ENCODE measurements at places on chromosomes 12 and 14.

- no peak for DNase-seq
Measured at GRCh38 chr14:65866886-65867285, 454.4 kb downstream of the FUT8 start.

- no peak for DNase-seq
Measured at GRCh38 chr14:54606178-54606577, 39.2 kb downstream of the SAMD4A start.

GRCh38 chr12:102483466-102483865, 3.1 kb upstream of the IGF1 start:
- peak; percentile 8 for DNase-seq

DNA sequence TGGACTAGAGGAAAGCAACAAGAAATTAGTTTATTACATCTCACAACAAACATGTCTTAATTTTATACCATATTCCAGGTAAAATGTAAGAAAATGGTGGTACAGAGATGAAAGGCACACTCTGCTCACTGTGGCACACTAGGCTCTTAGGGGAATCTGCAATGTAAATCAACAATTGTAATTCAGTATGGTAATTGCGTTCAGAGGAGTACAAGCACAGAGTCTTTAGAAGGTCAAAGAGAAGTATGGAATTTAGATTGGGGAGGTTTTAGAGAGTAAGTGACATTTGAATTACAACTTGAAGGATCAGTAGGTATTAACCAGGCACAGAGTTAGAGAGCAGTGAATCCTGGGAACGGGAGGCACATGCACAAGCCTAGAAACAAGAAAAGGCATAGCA, 694.0 kb upstream of the USP15 start:
- no peak for DNase-seq

DNA sequence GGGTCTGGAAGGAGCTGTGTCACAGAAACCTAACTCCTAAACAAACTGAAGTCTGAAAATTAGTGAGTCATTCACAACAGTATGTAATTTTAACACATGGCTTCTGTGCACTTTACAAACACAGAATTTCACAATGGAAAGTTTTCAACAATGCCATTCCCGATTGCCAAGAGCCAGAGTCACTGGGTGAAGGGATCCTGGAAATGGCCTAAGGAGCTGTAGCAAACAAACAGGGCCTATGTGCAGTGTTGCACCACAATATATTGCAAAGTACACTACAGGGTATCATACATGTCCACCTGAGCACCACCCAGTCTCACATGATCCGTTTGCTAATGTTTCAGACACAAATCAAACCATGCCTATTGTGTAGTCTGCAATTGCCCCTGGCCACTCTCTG, 184.7 kb upstream of the OTX2 start:
- DNase-seq = no peak

DNA sequence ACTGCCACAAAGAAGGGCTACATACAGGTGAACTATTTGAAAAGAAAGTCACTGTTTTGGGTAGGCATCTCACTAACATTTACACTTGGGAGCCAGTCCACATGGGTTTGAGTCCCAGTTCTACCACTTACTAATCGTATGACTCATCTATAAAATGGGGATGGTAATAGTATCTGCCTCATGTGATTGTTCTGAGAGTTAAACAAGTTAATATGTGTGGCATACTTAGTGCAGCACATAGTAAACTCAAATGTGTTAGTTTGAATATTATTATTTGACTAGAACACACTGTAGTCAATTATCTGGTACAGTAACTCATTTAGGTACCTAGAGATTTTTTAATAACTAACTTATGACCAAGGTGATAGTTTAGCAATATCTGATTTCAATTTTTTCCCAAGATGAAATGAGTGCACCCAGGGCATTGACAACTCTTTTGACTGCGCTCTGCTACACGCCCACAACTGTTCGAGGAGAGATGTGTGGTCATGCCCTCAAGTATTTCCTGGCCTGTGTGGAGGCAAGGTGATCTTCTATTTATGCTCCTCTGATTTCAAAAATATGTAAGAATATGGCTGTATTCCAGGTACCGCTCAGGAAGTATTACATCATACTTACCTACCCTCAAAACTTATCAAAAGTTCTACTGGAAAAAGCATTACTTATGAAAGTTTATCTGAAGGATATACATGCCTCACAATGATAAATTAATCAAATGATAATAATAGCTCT, 210.6 kb upstream of the EGLN3 start:
- DNase-seq = no peak

DNA sequence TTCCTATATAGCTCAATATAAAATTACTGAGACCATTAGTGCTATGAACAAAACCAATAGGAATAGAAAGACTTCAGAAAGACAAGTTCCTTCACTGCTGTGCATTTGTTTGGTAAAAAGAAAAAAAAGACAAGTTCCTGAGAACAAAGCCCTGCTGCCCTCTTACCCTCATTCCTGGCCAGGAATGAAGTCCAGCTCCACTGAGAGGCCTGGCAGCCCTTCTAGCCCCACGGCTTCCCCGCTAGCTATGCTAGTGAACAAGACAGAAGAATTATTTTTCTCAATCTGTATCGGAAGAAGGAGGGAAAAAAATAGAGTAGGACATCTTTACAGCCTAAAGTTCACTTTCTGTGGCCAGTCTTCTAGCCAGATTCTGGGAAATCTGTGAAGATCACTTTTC, 1.6 kb downstream of the MFAP5 start:
- no peak for DNase-seq

DNA sequence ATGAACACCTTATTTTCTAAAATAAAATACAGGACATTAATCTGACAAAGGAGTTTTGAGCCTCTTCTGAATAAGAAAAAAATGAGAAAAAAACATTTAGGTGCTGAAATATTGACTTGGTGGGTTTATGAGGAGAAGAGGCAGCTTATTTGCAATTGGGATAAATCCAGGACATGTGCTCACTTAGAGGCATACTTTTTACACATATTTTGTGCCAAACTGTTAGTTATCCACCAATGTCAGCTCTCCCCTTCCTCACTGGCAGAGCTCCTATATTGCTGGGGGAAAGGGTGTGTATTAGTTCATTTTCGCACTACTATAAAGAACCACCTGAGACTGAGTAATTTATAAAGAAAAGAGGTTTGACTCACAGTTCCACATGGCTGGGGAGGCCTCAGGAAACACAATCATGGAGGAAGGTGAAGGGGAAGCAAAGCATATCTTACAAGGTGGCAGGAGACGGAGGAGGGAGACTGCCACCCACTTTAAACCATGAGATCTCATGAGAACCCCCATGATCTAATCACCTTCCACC, 135.4 kb upstream of the EGLN3 start:
- no peak for DNase-seq

GRCh38 chr14:56221382-56222128, 103.3 kb downstream of the PELI2 start:
- no peak for DNase-seq

DNA sequence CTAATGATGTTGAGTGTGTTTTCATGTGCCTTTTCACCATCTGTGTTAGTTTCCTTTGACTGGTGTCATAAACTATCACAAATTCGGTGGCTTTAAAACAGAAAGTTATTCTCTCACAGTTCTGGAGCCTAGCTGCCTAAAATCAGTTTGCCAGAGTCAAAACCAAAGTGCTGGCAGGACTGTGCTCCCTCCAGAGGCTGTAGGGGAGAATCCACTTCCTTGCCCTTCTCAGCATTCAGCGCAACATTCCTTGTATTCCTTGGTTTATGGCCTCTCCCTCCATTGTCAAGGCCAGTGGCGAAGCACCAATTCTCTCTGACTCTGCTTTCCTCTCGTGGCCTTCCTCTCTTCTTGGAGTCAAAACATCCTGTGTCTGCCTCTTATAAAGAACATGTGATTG, 174.2 kb upstream of the PDE3A start:
- DNase-seq = no peak

DNA sequence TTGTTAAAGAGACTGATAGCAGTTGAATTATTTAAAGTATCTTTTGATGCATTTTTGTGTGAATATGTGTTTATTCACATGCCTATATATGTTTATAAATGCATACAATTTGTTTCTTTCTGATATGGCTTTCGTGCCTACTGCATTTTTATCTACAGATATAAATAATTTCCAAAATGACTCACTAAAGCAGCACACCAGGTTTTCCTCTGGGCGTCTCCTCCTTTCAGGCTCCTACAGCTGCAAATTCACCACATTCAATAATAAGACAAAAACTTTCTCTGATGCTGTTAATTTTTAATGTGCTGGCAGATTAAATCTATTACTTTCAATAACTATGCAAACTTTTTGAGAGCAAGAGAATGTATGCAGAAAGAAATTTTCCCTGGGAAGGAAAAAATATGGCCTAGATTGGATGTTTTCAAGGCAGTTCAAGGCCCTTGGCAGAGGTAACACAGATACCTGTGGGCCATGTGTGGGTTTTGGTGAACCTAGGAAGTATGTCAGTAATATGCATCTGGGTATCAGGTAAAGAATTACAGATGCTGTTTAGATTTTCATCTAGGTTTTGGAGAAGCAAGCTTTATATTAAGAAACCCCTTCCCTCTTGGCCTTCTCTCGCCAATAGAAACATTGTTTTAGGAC, 381.8 kb downstream of the EGLN3 start:
- DNase-seq = no peak

GRCh38 chr12:4119157-4119761, 154.3 kb upstream of the CCND2 start:
- DNase-seq = no peak

GRCh38 chr12:117854339-117855012, 114.3 kb downstream of the KSR2 start:
- peak; percentile 66 for DNase-seq

DNA sequence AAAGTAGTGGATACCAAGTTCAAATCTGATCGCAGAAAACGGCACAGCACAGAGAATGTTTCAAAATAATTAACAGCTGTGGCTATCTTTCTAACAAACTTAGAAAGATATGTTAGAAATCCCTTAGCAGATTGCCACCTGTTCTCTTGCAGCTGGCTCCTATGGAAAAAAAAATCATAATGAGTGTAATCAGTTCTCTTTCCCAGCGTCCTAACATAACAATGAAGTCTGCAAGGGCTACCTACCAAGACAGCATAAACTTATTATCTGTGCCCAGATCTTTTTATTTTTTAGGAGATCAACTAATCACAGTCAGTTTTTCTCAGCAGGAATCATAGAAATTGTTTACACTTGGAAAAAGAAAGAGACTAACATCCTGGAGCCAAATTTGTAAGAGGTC, 358.6 kb upstream of the FOXG1 start:
- DNase-seq = no peak

DNA sequence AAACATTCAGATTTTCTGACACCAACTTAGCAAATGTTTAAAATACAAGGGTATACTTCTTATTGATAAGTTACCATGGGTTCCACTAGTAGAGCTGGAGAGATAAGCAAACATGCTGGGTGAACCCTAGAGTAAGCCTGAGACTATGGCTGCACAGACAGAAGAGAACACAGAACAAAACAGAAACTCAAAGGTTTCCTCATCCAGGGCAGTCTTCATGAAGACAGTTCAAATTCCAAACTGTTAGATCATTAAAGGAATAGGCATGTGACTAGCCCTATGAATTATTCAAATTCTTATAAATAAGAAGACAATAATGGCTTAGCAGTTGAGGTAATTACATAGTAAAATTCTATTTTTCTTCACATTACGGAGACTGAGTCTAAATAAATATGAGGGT, 28.1 kb downstream of the BTBD7 start:
- DNase-seq = no peak

DNA sequence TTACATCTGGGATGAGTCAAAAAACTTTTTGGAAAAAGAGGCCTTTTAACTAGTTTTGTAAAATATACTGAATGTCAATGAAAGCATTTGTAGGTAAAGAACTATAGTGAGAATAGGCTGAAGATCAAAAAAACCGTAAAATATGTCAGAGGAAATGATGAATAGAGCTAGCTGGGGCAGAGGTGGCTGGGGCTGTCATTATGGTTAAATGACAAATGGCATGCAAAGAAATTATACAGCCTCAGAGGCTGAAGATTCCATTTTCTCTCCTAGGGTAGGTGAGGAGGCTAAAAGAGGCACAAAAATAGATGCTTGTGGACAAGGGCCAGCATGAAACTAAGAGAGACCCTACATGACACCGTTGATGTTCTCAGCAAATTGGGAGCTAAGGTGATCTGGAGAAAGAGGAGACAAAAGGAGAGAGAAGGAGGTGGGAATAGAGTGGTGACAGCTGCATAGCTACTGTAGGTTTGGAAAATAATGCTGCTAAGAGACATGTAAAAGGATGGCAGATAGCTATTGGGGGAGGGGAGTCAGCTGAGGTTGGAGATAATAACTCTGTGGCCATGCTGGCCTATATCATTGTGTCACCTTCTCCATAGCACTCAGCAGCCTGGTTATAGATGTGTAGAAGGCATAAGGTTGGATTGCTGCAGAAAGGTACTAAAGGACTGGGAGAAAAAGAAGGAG, 63.8 kb downstream of the ABCC9 start:
- DNase-seq = no peak

- no peak for DNase-seq
Measured at GRCh38 chr12:29816874-29817725, 33.4 kb upstream of the TMTC1 start.

DNA sequence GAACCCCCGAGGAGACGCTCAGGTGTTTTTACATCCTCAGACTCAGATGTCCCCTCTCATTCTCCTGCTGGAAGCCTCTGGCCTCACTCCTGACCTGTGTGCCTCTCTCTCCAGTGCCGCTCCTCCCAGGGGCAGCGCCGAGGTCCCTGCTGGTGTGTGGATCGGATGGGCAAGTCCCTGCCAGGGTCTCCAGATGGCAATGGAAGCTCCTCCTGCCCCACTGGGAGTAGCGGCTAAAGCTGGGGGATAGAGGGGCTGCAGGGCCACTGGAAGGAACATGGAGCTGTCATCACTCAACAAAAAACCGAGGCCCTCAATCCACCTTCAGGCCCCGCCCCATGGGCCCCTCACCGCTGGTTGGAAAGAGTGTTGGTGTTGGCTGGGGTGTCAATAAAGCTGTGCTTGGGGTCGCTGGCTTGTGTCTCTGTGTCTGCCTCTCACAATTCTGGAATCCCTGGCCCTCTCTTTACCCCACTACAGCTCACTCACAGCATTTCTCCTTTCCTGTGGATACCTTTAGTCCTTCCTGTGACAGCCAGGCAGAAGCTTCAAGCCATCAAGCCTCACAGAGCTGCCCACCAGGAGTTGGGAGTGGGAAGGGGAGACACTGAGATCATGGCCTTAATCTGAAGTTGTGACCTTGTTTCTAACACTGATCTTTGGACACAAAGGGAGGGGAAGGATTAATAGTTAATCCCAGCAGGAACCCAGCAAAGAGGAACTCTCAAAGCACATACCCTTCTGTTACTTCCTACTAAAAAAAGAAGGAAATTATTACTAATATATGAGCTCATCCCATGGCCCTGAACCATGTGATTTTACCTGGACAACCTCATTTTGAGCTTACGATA, 1.1 kb upstream of the SOAT2 start:
- no peak for DNase-seq

GRCh38 chr12:126219654-126220279, 1154.5 kb downstream of the AACS start:
- no peak for DNase-seq

Data from OCI-LY7 (cell line).